ENCODE measurements at places on chromosomes 11 and 22.

DNA sequence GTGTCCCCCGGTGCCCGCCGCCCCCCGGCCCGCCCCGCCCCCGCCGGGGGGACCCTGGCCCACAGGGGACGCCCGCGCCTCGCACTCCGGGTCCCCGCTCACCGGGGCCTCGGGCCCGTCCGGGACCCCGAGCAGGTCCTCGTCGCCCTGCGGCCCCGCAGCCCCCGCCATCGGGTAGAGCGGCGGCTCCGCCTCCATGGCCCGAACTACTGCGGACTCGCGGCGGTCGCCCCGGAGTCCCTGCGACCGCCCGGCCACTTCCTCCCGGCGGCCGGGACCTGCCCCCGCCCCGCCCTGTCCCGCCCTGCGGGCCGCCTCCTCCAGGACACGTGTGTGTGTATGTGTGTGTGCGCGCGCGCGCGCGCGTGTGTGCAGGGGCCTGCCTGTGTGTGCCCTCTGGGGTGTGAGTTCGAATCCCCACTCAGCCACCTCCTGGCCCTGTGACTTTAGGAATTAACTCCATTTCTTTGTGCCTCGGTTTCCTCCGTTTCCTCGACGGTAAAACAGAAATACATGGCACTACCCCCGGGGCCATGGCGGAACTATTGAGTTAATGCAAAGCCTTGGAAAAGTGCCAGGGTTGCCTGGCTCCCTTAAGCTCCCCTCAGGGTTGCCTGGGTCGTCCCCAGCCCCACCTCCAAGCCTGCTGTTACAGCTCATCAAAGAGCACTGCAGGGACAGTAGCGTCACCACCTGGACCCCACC lies at the start of gene UNC93B1:
Gene UNC93B1, minus strand, starts transcription at position 252 of the 705 bp plus-strand sequence. Its CDS starts 54 bp downstream, at position 198.
- peak; percentile 51 for DNase-seq

- peak; percentile 25 for DNase-seq
Measured at GRCh38 chr11:27234043-27234668, 128.9 kb downstream of the CCDC34 start.

DNA sequence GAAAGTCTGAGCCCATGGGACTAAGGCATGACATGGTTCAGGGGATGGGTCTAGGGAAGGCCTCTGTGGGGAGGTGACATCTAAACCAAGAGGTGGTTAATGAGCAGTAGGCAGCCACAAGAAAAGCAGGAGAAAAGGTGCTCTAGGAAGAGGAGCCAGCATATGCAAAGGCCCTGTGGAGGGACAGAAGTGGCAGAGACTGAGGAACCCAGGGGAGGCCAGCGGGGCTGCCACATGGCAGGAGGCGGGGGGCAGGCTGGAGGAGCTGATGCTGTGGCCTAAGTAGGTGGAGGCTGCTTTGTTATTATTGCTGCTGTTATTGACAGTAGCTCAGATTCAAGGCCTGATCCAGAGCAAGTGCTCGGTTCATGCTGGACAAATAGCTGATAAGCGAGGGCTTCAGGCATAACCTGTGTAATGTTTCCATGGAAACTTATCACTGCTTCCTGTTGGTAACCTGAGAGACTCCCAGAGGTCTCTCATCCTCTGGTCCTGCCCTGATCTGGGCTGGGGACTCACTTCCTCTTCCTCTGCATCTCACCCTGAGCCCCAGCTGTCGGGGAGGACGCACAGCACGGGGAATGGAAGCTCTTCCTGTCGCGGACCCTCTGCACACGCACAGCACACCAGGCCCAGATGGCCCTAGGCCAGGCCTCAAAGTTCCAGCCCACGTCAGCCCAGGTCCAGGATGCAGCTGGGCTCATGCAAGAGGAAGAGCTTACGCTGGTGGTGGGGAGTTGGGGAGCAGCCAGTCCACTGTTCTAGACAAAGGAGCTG lies 75.2 kb upstream of the TP53I11 start:
- peak; percentile 42 for DNase-seq

DNA sequence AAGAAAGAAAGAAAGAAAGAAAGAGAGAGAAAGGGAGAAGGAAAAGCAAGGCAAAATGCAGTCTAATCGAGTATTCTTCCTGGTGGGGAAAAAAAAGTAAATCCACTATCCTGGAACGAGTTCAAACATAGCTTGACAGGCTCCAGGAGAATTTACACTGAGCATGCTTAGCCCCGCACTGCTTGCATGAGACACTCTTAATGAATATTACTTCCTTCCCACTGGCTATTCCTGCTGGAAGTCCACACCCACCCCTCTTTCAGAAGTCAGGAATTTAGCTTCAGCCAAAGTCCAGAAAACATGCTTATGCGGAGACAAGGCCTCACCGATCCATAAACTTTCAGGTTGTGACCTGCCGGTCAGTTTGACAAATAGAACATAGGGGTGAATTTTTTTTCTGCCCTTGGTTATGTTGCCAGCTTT lies 251.8 kb upstream of the BLID start:
- no peak for DNase-seq

GRCh38 chr11:134668076-134668475 lies 256.0 kb upstream of the B3GAT1 start:
- DNase-seq: no peak

- no peak for DNase-seq
Measured at GRCh38 chr11:15627560-15627959, 512.8 kb downstream of the INSC start.

GRCh38 chr11:3802011-3802790 lies 4.8 kb upstream of the NUP98 start:
- DNase-seq: no peak

DNA sequence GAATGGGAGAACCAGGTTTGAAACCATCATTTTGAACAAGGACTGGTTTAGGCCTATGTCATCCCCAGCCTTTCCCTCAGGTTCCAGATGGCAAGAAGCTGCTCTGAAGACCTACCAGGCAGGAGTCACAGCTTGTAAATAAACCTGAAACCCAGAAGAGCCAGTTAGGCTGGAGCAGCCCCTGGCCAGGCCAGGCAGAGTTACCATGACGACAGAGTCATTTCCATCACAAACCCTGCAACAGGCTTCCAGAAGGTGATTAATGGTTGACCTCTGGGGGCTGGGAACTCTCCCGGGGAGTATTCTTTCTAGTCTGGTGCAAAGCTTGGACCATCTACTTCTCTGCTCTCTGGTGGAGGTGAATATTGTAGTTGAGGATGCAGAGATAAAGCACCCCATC lies 164.1 kb upstream of the NCAM1 start:
- no peak for DNase-seq

- no peak for DNase-seq
Measured at GRCh38 chr11:122107566-122107965, 8.4 kb downstream of the BLID start.

- no peak for DNase-seq
Measured at GRCh38 chr11:116825434-116825833, 2.3 kb upstream of the APOA4 start.

GRCh38 chr11:68471360-68472340 lies 11.1 kb downstream of the PPP6R3 start:
- no peak for DNase-seq

- no peak for DNase-seq
Measured at GRCh38 chr11:135008001-135008405, 596.0 kb upstream of the B3GAT1 start.

- DNase-seq: no peak
Measured at GRCh38 chr22:28927630-28928029, 44.3 kb downstream of the ZNRF3 start.

GRCh38 chr11:121618516-121618915 lies 165.7 kb upstream of the SORL1-AS1 start:
- DNase-seq: no peak

- no peak for DNase-seq
Measured at GRCh38 chr11:27468209-27468994, 4.2 kb downstream of the LGR4 start.

- no peak for DNase-seq
Measured at GRCh38 chr11:121318848-121319834, 26.6 kb downstream of the SC5D start.

GRCh38 chr11:117527271-117527670 lies 199.6 kb downstream of the CEP164 start:
- DNase-seq: no peak

DNA sequence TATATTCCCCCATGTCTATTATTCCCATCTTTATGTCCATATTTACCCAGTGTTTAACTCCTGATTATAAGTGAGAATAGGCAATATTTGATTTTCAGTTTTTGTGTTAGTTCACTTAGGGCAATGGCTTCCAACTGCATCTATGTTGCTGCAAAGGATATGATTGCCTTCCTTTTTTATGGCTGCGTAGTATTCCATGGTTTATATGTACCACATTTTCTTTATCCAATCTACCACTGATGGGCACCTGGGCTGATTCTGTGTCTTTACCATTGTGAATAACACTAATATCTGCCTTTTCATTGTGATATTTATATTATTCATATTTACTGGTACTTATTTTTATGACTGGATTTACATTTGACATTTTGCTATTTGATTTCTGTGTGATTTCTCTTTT lies 649.6 kb downstream of the NTM start:
- DNase-seq: no peak

DNA sequence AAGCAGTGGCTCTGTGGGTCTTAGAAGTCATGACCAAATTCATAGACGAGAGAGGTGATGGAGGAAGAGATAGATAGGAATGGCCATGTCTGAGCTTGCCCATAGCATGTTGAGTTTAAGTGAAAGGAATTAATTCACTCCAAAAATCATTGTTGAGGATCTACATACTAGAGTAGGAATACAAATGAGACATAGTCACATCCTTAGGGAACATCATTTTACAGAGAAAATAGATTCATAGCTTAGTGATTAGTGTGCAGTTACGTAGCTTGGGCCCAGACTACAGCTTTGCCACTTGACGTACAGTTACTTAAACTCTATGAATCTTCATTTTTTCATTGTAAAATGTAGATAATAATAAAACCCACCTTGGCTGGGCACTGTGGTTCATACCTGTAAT lies 21.4 kb upstream of the BMAL1 start:
- no peak for DNase-seq

DNA sequence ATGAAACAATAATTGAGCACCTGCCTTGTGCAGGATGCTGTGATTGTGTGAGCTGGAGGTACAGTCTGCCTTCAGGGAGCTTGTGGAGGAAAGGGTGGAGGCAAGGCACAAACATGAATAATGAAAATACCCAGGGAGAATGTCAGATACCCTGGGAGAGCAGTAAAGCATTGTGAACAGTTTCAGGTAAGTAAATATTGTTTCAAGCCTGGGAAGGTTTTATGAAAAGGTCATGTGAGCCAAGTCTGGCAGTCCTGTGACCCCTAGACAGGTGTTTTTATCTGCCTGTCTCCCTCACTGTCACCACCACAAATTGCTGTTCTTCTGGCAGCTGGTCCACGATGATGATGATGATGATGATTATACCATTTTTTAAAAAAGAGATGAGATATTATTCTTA lies 32.0 kb downstream of the SPECC1L start:
- no peak for DNase-seq

DNA sequence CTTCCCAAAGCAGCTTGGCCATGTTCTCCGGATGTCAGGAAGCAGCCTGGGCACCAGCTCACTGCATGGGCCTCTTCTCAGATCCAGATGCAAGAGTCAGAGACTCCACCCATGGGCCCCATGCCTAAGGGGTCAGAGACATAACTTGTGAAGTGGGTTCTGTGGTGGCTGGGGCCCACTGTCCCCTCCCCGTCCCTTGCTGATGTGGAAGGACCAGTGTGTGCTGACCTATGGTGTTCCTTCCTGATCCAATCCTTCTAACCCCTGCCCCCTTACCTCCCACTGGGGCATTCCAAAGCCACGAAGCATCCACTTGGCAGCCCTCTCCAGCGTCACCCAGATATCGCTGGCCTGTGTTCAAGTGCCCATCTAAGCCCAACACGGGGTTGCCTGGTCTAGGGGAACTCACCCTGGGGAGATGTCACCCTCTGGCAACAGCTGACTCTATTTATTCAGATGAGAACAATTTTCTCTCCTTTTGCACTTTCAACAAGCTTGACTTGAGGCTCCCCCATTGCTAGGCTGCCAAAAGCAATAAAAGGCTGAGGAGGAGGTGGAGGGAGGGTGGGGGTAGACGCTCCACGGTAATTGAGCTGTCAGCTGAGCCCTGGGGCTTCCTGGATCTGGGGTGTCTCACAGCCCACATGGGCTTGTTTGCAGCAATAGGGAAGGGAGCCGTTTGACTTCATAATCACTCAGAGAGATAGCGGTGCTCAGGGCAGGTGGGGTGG lies 158.5 kb downstream of the ADAMTS15 start:
- no peak for DNase-seq

DNA sequence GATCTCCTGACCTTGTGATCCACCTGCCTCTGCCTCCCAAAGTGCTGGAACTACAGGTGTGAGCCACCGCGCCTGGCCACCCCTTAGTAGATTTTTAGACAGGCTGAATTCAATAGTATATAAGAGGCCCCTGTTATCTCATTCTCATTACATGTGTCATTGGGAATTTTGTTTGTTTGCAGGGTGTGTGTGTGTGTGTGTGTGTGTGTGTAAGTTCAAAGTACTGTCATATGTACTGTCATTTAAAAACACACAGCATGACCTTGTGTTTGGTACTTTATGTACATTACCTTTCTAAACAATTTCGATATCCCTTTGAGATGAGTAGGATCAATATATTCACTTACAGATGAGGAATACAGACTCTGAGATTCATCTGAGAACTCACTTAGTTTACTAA lies 118.7 kb upstream of the TTC12 start:
- DNase-seq: no peak

GRCh38 chr11:128610721-128611617 lies 23.6 kb upstream of the ETS1 start:
- no peak for DNase-seq

DNA sequence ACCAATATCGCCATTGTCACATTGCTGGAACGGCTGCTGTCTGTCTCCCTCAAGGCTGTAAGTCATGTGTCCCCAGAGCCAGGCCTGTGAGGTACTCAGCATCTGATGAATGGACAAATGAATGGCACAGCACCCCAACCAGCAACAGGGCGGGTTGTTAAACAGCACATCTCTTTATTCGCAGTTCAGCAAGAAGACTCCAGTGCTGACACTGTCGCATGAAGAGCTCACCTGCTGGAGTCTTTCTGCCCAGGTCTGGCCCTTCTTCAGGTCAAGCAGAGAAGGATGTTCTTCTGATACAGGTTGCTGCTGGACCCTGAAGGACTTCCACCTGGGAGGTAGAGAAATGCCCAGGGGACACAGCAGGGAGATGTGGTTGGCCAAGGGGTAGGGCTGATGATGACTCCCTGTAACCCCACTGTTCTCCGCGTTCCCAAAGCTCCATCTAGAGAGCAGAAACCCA lies 4.8 kb downstream of the SPATA19 start:
- DNase-seq: no peak

All from glutamatergic neuron (in vitro differentiated cells).